C1 segment of cervical spinal cord (tissue), 14 donors: ENCODE measurements at places on chromosomes 6 and 20.

DNA sequence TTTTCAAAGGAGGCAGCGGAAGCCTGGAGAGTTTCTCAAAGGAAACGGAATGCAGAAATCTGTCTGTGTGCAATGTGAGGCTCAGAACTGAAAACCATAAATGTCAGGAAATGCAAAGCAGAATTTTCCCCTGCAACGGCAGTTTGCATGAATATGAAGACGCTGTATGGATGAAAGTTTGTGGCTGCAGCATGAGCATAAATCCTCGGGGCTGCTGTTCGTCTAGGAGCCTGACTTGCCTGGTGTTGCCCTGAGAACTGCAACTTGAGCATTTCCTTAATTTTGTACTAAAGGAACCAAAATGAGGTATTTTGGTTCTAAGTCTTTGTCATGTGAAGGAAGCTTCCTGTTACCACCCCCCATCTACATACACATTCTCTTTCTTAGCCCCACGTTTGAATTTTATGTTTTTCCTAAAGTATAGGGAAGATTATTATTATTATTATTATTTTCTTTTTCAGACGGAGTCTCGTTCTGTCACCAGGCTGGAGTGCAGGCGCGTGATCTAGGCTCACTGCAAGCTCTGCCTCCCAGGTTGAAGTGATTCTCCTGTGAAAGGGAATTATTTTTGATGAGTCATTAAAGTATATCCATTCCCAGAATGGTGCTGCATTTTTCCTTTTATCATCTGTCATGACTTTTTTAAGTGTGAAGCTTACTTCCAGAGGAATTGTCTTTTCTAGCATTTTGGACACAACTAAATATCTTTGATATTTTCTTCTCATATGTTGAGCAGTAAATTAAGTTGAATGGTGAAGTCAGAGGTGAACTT lies 33.1 kb downstream of the MTHFD1L start:
- DNase-seq = no peak

GRCh38 chr6:112214739-112215269 lies 39.6 kb downstream of the LAMA4 start:
- DNase-seq = no peak

GRCh38 chr20:41011551-41012067 lies 17.0 kb upstream of the TOP1 start:
- DNase-seq = no peak

DNA sequence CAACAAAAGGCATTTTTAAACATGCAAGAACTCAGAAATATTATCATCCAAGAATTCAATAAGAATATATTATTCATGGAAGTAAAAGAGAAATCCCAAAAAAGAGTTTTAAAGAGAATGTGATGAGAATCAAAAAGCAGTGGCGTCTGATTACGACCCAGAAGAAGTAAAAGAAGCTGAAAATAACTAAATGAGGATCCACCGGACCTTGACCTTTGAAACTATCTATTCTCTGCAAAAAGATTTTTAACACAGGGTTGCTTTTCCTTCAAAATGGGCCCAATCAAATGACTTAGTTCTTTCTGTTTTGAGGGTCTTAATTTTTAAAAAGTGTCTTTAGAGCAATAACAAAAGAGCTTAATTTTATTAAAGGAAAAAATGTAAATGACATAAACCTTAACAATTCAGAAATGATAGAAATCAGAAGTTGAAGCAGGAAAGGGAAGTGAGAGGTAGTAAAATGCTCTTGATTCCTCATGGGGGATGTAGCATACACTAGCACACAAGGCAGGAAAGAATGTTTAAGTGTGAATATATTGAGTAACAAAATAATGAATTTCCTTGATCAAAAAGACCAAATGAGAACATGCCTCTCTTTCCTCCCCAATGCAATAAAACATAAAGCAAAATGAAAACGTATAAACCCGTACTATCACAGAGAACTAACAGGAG lies 223.1 kb upstream of the PRDM1 start:
- DNase-seq = no peak

DNA sequence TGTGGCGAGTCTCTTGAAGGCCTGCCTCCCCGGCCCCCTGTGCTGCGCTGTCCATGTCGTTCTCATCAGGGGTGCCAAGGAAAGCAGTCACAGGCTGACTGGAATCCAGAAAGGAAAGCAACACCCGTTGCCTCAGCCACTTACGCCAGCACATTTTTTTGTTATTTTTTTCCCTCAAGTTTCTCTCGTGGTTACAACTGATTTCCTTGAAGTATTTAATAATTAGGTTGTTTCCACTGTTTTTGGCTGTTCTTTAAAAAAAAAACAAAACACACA lies 17.9 kb upstream of the SLC22A1 start:
- no peak for DNase-seq

- no peak for DNase-seq
Observed at GRCh38 chr6:163530406-163530805, 115.9 kb downstream of the QKI start.
